ENCODE measurements at places on chromosomes 3 and 15.
A peak's percentile ranks its signal among the peaks of the same experiment; 100 is the strongest.

GRCh38 chr3:183824761-183825455, 469 bp downstream of the MAP6D1 start:
- peak; percentile 57 for DNase-seq

DNA sequence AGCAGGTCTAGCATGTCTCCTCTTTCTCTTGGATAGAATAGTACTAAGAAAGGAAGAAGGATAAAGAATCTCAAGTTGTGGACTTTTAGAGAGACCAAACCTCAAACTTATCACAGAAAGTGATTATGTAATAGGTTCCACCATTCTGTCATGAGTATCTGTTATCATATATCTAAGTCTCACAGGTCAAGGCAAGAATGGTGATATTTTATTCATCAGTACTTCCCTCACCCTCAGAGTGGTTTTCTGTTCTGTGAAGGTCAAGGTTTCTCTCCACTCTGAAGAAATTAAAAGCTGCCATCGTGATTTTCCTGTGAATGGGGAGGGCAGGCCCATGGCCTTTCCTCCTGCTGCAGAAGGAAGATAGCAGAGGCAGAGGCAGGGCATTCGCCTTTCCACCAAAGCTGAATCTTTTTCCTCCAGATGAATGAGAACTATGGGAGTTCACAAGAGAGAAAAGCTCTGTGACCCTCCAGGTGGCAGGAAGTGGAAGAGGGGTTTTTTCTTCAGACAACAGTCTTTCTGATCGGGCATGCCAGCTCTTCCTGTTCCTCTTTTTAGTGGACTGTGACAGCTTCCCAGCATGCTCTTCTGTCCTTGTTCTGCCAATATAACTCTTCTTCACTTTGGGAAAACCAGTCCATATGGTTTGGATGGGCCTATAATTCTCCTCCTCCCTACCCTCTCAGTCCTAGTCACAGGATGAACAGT, 37.1 kb upstream of the CCK start:
- DNase-seq: no peak

- DNase-seq: no peak
These were observed 131.5 kb upstream of the PLXNA1 start for GRCh38 chr3:126851382-126851781.

DNA sequence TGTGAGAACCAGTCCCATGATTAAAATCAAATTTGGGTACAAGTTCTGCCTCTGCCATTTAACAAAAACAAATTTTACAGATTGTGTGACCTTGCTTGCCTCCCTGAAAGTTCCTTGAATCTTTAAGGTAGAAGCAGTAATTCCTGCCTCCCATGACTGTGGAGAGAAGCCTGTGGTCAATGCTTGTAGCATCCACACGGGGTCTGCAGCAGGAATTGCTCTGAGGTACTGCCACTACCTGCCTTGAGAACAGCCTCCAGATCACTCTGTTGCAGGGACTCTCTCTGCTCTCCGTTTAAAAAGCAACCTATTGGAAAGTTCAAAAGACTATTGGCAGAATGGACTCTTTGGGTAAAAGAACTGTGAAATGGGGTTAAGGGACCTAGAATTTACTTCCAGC, 75.9 kb downstream of the SST start:
- DNase-seq: no peak

DNA sequence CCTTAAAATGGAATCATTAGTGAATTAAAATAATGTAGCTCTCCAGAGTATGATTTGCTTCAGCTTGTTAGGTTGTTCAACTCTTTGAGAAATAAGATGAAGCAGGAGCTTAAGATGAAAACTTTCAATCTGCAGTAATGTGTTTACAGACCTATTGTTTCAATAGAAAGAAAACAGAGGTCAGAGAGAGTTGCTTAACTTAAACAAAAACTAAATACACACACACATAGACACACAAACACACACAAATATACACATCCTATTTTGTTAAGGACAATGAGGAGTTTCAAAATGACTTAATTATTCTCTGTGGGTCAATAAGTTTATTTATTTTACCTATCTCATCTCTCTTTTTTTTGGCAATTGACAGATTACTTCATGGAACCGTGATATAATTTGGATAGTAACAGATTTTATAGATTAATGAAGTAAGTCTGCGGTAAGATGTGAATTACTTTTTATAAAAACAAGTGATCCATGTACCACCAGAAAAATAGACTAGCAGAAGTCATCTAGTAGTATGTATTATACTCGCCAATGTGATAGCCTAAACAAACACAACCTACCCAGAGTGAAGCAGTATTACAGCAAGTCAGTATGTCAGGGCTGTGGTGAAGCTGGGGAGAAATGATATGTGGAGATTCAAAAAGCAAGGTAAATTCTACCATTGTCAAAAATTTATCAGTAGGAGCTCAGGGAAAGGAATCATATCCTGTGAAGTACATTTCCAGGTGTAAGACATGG, 76.7 kb upstream of the DCBLD2 start:
- DNase-seq: no peak

GRCh38 chr3:23985747-23986544, 40.9 kb downstream of the NR1D2 start:
- DNase-seq: no peak

DNA sequence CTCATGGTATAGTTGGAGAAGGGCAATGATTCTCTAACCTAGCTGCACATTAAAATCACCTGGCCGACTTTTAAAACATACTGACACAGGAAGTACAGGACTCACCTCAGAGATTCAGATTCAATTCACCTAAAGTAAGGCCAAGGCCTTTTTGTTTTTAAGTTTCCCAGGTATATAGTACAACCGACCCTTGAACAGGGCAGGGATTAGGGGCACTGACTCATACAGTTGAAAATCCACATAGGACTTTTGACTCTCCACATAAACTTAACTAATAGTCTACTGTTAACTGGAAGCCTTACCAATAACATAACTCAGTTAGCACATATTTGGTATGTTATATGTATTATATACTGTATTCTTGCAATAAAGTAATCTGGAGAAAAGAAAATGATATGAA, 129.5 kb upstream of the ABI3BP start:
- no peak for DNase-seq

DNA sequence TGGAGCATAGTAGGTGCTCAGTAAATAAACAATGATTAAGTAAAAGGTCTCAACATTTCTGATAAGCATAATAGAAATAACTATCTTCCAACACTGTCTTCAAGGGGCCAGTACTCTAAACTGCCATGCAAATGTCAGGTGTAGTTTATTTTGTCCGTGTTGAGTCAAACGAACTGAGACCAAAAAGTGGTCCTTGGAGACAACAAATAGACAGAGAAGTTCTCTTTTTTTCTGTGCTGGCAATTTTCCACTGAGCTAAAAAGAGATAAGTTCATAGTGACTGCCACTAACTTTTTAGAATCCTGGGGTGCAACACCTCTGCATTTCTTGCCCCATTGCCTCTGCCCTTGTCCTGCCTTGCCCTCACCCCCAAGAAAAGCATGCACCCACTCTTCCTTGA, 14.7 kb upstream of the MBNL1 start:
- no peak for DNase-seq

DNA sequence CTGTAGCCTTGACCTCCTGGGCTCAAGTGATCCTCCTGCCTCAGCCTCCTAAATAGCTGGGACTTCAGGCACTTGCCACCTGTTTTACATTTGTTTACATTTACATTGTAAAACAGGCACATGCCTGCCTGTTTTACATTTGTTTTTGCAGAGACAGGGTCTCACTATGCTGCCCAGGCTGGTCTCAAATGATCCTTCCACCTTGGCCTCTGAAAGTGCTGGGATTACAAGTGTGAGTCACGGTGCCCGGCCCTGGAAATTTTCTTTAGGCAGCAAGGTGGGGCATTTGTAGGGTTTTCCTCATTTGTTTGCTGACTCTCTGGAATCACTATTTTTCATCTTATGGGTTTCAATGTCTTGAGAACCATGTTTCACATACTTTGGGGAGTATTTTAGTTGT, 25.0 kb downstream of the PIF1 start:
- no peak for DNase-seq

DNA sequence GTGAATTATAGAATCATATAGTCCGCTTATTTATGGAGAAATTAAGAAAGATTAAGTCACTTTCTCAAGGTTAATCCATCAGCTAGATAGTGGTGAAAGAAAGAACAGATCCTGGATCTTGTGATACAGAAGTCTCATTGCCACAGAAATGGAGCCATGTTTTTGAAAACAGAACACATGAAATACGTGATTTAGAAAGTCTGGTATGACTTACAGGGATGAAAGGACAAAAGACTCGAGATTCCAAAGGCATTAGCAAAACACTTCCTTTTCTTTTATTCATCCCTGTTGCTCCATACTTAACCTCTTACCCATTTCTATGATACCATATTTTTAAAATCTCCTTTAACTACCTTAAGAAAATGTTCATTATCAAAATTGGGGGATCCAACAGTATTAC, 40.0 kb upstream of the TEX9 start:
- DNase-seq: no peak

DNA sequence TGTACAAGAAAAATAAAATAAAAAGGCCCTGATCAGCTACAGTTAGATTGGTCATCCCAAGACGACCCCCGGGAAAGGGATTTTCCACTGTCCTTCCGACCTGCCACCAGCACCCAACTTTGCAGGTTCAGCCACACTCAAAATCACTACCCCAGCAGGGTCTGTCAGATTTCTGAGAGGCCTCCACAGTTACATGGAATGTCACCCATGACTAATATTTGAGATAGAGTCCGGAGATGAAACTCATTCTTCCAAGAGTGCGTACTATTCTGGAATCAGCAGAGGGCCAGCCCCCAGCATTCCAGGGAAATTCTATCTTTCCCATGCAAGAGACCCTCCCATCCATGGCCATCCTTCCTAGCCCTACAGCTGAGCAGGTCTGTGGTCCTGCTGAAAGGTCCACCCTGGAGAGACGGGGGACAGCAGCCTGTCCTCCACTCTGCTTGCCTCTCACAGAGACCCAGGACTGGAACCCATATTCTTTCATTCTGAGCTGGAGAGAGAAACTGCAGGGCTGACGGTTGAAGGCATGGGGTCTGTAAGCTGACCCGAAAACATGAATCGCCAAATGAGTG, 5.8 kb downstream of the LIPC start:
- DNase-seq: no peak

DNA sequence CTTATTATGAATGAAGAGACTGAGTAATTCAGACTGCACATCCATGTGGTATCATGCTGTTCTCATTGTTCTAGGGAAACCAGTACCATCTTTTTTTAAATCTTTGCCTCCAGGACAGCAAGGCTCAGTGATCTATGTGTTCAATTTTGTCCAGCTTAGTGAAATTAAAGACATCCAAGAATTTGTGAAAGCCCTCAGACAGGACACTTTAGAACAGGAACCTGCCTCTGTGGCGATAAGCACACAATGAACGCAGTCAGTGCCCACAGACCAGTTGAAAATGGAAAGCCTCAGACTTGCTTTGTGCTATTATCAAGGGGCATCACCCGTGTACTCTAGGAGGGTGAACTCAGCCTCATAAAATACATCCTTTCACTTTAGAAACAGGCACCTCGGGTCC, 20.1 kb downstream of the EID1 start:
- no peak for DNase-seq

DNA sequence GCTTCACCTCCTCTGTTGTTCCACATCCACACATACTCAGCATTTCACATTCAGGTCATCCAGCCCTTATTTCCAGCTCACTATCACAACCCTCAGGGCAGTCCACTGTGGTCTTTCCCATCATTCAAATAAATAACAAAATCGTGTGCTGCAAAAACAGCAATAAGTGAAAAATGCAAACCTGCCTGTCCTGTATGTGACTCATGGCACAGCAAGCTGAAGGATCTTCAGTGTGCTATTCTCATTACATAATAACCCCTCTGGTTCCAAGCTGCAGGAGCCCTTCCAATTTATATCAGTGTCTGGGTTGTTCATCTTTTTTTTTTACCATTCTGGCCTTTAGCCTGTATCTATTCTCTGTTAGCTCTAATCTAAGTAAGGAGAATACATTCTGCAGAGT, 185.3 kb upstream of the UBE2E2 start:
- DNase-seq: peak; percentile 23

DNA sequence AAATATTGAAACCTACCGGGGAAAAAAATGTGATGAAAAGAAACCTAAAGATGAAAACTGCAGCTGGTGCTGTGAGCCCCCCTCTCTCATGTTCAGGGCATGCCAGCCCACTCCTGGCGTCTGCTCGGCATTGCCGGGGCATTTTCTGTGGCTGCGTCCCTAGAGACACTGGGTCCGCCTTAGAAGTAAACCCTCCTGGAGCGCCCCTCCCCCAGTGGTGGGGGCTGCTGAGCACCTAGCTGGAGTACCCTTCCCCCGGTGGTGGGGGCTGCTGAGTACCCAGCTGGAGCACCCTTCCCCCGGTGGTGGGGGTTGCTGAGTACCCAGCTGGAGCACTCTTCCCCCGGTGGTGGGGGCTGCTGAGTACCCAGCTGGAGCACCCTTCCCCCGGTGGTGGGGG, 24.5 kb upstream of the GABRA5 start:
- DNase-seq: no peak

DNA sequence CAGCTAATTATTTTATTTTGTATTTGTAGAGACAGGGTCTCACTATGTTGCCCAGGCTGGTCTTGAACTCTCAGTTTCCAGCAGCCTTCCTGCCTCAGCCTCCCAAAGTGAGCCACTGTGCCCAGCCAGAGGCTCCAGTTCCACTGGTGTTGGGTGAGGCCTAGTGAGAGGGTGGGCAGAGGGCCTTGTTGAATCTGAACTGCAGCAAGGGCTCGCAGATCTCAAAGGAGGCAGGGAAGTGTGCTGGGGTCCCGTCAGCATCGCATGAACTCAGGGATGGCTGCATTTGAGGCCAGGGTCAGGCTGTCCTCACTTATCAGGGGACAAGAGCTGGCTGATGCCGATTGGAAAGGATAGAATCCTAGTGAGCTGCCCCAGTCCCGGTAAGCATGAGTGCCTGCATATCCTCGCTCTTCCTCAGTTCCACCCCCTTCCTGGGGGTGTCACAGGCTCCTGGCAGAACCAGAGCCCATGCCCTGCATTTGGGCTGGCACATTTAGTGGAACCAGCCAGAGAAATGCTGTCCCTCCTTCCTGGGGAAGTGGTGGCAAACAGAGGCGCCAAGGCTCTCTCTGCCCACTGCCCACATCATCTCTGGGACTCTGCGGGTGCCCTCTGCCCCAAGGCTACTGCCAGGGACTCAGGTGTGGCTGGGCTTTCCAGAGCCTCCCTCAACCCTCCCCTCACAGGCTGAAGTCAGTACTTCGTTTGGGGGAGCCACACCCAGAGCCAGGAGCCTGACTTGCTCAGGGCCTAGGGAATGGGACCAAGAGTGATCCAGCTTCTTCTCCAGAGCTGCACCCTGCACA, 24.1 kb downstream of the ALS2CL start:
- no peak for DNase-seq

DNA sequence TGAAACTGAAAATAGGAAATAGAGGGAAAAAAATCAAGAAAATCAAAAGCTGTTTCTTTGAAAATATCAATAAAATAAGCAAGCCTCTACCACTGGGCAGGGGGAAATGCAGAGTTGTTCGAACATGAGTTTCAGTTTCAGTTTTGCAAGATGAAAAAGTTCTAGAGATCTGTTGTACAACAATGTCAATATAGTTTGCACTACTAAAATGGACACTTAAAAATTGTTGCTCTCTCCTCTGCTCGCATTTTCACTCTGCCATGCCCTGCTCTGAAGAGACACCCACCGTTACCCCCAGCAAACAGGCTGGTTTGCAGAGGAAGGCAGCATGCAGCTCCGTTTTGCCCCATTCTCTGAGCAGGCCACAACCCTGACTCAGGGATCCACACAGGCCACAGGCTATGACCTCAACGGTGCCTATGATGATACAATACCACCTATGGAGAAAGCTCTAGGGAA, 64.5 kb downstream of the ZNF148 start:
- peak; percentile 48 for DNase-seq

GRCh38 chr3:4562595-4562994, 69.4 kb downstream of the ITPR1 start:
- no peak for DNase-seq
